Prostate gland (tissue), 2 donors: ENCODE measurements at places on chromosomes 2 and 18.

DNA sequence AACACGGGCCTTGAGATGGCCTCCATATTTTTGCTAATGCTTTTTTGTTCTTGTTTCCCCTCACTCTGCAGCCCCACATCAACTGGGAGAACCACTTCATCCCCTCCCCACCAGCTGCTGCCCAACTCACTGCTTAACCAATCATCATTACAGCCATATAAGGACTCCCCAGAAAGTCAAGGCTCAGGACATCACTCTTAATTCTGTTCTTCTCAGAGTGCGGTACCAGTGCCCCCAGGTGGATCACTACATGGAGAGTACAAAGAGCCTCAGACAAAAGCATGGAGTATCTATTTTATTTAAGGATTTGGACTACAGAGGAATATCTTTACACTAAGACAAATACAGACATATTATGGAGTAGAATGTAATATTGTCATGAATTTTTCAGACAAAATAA is 340.6 kb downstream of the PAX3 start:
- no peaks in the 10 kb centered on the region for H3K4me1 ChIP-seq
- no peak overlapping the region for H3K4me3 ChIP-seq
- no peak for DNase-seq
- H3K27me3 ChIP-seq, result no peaks in the 10 kb centered on the region

- no peak overlapping the region for H3K4me3 ChIP-seq
- H3K27me3 ChIP-seq, result no peaks in the 10 kb centered on the region
- no peaks in the 10 kb centered on the region for H3K36me3 ChIP-seq
- H3K4me1 ChIP-seq, result no peaks in the 10 kb centered on the region
Observed at GRCh38 chr2:137892739-137893138, 71.5 kb upstream of the HNMT start.

GRCh38 chr2:172439509-172439860 is 12.1 kb downstream of the ITGA6 start:
- no peak for DNase-seq
- H3K27me3 ChIP-seq, result no peaks in the 10 kb centered on the region
- H3K4me3 ChIP-seq, result no peak overlapping the region
- H3K4me1 ChIP-seq, result peaks cover 2% of the 10 kb centered on the region
- H3K36me3 ChIP-seq, result no peaks in the 10 kb centered on the region

- peak overlapping the region; percentile 54 for H3K4me3 ChIP-seq
- peak overlapping the region; percentile 53 for H3K27ac ChIP-seq
Observed at GRCh38 chr18:5543036-5543680, 639 bp downstream of the EPB41L3 start.

DNA sequence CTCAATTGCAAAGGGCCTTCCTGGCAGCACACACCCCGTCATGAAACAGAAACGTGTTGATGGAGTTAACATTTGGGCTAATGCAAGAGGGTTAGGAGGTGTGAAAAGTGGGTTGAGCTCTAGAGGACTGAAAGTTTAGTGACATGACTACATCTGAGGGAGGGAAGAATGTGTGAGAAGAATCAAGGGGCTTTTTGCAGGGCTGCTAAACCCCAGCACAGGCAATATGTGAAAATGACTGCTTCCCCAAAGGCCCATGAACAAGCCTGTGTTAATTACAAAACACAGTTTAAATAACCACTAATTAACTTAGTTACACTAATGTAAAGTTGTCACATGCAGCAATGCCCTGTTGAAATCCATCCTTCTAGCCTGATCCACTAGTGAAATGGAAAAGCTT is 63.4 kb upstream of the PEX13 start:
- no peak overlapping the region for H3K4me3 ChIP-seq
- H3K27ac ChIP-seq, result no peak overlapping the region
- no peaks in the 10 kb centered on the region for H3K27me3 ChIP-seq
